Activated CD8-positive, alpha-beta T cell treated with anti-CD3 and anti-CD28 coated beads, Interleukin-2, amount 10 ng/mL, durations not matched to agents 7 days and 5 days (primary cell): ENCODE measurements at places on chromosomes 1 and 21.

- DNase-seq: no peak
Measured at GRCh38 chr21:16378525-16378924, 648.7 kb downstream of the USP25 start.

DNA sequence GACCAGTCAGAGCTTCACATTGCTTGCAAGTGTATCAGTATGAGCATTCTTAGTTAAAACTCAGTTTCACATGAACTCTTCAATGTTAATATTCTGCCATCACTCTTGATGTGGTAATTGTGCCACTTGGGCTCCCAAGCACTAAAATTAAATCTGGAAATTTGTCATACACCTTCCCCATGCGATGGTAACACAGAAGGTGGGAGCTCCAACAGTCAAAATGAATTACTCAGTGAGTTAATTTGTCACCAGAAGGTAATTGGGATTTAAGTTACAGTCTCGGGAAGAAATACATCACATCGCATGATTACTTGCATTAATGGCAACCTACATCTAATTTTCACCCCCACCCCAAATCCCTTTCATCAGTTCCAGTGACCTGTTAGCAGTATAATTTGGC, 376.5 kb upstream of the DAB1 start:
- DNase-seq: no peak

DNA sequence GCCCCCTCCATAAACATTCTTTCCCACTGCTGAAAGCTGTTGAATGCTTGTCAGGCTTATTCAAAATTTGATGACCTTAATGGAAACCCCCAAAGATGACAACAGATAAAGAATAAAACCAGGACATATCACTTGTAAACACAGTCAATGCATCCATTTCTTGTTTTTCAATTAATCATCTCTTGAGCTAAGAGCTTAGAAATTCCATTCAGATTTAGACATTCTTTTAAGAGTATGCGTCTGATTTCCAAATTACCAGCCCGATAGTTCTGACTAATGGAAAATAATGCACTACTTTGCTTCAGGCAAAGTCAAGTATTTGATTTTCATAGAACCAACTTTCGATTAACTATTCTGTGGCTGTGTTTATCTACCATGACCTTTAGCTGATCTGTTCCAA, 100.6 kb upstream of the RUNX1 start:
- no peak for DNase-seq

DNA sequence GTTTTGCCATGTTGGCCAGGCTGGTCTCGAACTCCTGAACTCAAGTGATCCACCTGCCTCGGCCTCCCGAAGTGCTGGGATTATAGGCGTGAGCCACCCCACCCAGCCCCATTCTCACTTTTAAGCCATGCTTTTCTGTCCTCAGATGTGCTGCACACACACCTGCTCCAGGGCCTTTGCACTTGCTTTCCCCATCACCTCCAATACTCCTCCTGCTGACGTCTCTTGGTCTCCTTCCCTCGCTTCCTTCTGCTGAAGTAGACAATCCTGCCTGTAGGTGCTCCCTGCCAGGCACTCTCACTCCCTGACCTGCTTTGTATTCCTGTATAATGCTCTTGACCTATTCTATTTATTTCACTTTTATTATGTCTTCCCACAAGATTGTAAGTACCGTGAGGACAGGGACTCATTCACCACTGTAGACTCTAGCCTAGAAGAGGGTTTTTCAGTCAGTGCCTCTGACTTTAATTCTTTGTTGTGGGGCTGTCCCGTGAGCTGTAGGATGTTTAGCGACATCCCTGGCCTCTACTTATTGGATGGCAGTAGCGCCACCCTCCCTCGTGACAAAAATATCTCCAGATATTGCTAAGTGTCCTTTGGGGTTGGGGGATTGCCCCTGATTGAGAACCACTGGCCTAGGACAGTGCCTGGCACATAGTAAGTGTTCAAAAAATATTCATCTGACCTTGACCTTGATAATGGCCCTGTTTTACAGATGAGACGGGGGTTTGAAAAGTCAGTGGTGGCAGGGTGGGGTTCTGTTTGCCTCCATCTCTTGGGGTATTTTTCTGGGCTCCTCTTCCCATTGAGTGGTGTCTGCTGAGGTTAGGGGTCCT, 4.6 kb downstream of the TNFRSF1B start:
- no peak for DNase-seq
